Stimulated activated CD4-positive, alpha-beta T cell treated with anti-CD3 and anti-CD28 coated beads, TNF-alpha, amount 100 ng/mL, for 4 hours (primary cell): ENCODE measurements at places on chromosomes 13 and 19.

- no peak for DNase-seq
Measured at GRCh38 chr19:2962018-2962670, 15.2 kb upstream of the TLE6 start.

GRCh38 chr13:80214050-80214449 is 126.9 kb downstream of the SPRY2 start:
- DNase-seq: no peak

DNA sequence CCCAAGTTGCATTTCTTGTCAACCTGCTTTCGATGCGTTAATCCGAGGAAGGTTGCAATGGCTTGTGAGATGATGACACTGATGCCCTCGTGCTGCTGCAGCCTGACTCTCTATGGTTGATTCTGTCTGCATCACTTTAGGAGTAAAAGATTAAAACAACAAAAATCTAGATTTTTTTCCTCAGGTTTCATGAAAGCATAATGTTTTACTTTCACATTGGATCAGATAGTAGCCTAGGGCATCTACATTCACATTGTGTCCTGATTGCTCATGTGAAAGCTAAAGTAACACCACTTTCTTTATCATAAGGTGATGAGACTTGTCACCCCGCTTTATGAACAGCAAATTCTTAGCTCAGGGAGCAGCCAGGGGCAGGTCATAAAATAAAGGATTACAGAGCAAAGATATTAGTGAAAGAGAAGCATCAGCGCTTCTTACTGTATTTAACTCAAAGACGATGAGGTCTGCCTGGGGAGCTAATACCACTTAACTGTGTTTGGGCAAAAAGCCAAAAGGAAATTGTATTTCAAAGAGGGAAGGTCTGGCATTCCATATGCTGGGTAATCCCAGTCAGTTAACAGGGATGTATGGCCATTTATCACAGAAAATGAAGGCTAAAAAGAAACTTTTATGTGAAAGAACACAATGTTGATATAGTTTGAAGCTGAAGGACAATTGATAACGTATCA is 270.5 kb downstream of the GPC6 start:
- DNase-seq: no peak

- DNase-seq: no peak
Measured at GRCh38 chr13:112071723-112072533, 5.0 kb downstream of the SOX1 start.

DNA sequence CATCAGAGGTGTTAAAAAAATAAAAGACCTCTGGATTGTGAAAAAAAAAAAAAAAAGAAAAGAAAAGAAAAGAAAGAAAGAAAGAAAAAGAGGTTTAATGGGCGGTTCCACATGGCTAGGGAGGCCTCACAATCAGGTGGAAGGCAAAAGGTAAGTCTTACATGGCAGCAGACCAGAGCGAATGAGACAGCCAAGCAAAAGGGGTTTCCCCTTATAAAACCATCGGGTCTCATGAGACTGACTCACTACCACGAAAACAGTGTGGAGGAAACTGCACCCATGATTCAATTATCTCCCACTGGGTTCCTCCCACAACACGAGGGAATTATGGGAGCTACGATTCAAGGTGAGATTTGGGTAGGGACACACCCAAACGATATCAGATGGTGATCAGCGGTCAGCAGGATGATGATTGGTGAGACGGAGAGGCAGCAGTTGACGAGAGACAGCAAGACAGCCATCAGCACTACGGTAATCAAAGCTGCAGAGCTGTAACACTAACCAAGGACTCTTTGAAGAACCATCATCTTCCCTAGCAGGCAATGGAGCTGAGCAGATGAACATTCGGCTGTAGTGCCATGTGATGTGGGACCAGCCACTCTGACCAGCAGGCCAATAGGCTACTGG is 3.9 kb upstream of the CD209 start:
- no peak for DNase-seq

GRCh38 chr13:96091164-96092117 is 1.5 kb downstream of the HS6ST3 start:
- no peak for DNase-seq

DNA sequence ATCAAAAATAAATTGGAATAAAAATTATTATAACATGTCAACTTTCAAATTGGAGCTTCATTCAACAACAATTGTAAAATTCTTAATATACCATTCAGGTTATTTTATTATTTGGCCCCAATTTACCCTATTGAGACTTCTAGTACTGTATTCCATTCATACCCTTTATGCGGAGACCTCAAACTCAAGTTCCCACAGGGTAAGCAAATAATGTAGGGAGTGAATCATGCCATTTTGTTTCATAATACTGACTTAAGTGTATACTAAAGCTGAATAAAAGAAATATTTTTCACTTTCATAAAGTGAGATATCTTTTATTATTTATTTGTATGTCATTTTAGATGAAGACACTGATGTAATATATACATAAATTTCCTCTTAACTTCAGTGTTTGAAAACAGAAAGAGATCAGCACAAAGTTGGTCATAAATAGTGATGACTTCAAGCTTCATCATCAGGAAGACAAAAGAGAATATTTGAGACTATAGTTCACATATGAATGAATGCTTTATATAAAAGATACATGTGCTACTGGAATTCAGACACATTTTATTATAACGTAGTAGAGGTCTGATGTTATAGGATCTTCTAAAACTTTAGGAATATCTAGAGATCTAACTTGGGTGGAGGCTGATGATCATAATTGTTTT is 894.4 kb upstream of the PCDH9 start:
- no peak for DNase-seq

DNA sequence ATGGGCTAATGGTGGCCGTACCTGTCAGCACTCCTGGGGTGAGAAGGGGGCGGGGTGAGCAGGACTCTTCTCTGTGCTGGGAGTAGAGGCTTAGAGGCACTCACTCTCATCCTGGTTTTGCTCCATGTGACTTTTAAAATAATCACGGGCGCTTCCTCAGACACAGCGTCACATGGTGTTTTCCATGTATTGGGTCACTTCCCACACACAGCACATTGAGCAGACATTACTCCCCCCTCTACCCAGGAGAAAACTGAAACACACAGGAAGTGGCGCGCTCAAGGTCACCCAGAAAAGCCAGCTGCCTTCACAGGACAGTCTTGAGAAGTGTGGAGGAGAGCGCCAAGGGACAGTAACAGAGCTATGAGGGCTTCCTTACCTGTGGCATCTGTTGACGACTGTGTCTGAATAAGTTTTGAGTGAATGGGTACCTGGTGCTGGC is 23.2 kb downstream of the SPATA13 start:
- DNase-seq: no peak

DNA sequence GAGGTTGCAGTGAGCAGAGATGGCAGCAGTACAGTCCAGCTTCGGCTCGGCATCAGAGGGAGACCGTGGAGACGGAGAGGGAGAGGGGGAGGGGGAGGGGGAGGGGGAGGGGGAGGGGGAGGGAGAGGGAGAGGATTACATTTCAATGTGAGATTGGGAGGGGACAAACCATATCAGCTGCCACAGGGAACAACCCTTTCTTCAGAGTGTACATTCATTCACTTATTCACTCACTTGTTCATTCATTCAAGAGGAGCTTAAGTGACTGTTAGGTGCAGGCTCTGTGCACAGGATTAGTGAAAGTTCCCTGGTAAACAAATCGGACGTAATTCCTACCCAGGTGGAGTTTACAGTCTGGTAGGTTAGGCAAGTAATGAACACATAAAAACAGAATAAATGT is 65.6 kb upstream of the MEDAG start:
- no peak for DNase-seq

DNA sequence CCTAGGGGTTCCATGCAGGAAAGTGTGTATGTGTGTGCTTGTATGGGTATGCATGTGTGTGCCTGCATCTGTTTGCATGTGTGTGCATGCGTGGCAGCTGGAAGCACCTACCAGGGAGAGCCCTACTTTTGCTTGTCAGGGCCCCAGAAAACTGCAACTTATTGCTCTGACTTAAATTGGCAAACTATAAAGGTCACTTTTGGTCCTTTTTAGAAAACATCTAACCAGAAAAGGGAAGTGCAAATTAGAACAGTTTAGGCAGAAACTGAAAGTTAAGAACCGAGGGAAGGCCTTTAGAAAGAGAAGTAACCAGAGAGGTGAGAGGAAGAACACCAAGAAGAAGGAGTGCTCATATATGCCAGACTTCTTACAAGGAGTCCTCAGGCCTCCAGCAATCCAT is 32.5 kb downstream of the DLEU7 start:
- DNase-seq: no peak

GRCh38 chr19:4310247-4311121 is 6.1 kb downstream of the FSD1 start:
- DNase-seq: no peak

GRCh38 chr13:74452176-74452575 is 318.0 kb upstream of the KLF12 start:
- no peak for DNase-seq

- DNase-seq: no peak
Measured at GRCh38 chr13:75788481-75788981, 152.4 kb downstream of the LMO7 start.

DNA sequence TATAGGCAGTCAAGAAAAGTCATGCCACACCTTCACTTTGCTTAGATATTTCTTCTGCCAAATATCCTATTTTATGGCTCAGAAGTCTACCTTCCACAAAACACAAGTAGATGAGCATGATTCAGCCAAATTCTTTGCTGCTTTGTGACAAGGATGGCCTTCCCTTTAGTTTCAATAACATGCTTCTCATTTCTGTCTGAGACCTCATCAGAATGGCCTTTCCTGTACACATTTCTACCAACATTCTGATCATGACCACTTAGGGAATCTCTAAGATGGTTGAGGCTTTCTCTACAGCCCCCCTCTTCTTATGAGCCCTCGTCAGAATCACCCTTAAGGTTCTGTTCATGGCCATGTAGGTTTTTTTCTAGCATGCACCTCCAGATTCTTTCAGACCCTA is 96.2 kb downstream of the COL4A2 start:
- DNase-seq: no peak

DNA sequence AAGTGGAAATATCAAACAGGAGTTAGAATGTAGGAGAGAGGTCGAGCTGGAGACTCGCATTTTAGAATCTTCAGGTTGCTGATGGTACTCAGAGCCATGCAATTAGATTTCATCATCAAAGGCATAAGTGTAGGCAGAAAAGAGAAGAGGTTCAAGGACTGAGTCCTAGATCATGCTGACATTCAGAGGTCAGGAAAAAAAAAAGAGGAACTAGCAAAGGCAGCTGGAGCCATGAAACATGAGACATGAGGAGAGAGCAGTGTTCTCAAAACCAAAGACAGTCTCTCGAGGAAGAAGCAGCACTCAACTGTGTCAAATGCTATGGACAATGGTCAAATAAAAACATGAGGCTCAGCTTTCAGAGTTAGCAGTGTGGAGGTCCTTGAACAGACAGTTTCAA is 12.4 kb upstream of the TPP2 start:
- DNase-seq: no peak

DNA sequence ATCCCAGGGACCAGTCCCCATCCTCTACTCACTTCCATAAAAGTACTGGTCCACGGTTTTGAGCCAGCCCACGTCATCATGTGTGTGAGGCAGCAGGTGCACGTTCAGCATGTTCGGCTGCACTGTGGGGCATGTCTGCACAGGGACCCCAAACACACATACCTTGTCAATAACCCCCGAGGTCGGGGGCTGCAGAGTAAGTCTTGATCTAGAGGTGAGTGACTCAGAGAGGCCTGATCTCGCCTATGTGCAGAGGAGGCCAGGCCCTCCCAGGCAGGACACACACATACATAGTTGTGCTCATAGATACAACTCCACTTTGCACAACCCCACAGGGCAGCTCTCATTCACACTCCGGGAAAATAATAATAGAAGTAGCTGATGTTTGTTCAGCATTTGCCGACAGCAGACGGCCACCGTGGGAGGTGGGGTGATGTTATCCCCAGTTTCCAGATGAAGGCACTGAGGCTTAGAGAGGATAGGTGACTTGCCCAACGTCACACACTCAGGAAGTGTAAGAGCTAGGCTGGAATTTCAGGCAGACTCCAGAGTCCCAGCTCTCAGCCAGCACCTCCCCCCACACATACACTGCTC is 774 bp downstream of the MAN2B1 start:
- DNase-seq: no peak

- no peak for DNase-seq
Measured at GRCh38 chr13:39766464-39767158, 111.1 kb downstream of the COG6 start.

GRCh38 chr19:23823952-23824389 is 65.3 kb upstream of the ZNF681 start:
- DNase-seq: no peak

- no peak for DNase-seq
Measured at GRCh38 chr13:41833831-41834230, 127.1 kb downstream of the VWA8 start.

DNA sequence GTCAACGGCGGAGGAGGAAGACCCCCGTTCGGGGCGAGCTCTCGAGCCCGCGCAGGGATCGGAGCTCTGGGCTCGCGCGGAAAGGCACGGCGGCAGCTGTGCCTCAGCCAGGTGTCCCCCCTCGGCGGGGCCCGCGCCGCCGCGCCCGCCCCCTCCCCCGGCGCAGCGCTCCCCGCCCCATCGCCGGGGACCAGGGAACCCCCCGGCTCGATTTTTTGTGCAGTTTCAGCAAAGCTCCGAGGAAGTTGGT is 110.0 kb downstream of the KCNRG start:
- DNase-seq: no peak

DNA sequence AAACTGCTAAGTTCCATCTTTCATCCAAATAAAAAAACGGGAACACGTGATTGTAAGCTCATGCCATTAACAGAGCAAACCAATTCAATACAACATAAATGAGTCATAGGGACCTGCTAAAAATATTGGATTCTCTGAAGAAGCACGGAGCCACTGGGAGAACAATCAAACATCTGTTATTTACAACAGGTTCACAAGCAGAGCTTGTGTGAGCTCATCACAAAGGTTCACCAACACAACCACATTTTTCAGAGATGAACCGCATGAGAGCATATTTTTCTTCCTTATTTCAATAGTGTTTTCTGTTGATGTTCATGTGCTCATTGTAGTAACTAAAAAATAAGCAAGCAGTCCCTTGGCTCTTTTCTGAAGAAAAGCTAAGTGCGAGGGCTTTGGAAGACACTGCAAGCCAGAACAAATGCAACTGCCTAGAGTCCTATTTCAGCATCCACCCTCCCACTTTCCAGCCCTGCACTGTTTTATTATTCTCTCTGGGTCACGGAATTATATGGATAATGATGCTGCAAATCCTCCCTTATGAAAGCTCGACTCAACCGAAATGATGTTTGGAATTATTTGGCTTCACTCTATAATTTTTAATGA is 545.8 kb downstream of the LIG4 start:
- DNase-seq: no peak
